ENCODE measurements at places on chromosomes 1 and 21.

- DNase-seq: no peak
Measured at GRCh38 chr1:17045634-17046333, 8.0 kb downstream of the SDHB start.

DNA sequence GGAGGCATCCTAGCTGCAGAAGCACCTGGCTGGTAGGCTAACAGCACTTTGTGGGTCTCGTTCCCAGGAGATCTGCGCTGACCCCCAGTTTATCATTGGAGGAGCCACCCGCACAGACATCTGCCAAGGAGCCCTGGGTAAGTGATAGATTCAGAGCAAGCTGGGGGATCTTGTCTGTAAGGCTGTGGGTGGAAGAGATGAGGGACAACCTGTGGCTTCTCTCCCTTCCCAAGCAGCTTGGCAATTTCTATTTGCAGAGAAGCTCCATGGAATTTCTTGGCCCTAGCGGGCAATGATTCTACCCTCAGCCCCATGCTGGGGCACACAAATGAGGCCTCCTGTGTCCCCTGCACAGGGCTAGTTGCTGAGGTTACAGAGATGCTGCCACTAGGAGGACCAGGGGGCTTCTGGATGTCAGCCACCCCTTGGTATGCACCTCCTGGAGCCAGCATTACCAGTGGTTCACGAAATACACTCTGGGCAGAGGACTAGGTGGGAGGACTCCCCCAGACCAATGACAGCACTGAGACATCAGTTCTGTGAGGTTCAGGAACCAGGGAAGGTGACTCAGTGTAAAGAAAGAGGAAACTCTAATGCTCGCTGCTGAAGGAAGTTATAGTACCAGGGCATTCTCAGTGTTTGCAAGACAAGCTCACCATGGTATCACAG, 5.5 kb downstream of the CAPN2 start:
- no peak for DNase-seq

GRCh38 chr1:239603530-239603929, 217.2 kb downstream of the CHRM3 start:
- DNase-seq: no peak

DNA sequence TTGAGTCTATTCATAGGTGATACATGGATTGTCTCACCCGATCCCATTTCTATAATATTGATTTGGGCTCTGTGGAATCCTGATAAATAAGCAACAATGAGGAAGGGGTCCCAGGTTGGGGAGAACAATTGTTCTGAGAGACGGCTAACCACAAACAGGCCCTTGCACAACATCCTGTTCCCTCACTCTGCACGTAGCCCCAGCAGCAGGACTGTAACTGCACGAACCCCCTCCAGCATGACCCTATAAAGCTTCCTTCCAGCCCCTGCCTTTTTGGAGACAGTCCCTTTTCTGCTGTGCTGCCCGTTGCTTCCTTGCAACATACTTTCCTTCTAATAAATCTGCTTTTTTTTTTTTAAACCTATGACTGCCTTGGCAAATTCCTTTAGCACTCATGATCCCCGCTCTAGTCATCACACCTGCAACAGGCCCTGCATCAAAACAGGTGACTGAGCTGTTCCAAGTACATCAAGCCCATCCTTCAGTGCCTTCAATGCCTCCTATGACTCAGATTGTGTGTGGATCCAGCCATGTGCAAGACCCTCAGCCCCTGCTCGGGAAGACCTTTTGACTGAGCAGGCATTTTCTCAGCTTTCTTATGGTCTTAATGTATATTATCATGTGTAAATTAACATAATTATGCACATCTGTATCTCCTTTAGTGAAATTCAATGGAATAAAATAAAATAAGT, 63.7 kb upstream of the B3GALNT2 start:
- no peak for DNase-seq

- no peak for DNase-seq
Measured at GRCh38 chr21:41589131-41589530, 81.2 kb upstream of the TMPRSS2 start.

GRCh38 chr1:53524428-53525375, 65.5 kb downstream of the DMRTB1 start:
- no peak for DNase-seq

DNA sequence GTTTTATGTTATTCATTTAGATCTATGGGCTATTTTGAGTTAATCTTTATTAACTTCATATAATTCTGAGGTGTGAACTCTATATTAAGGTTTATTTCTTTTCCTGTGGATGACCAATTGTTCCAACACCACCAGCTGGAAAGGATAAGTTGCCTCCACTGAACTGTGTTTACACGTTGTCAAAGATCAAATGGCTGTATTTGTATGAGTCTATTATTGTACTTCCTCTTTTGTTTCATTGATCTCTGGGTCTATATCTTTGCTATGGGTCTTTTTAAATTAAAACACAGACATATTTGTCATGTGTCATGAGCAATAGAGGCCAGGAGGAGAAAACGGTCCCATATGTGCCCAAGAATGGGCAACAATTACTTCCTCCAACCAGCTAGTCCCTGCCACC, 5.2 kb upstream of the MAB21L3 start:
- no peak for DNase-seq

- DNase-seq: no peak
Measured at GRCh38 chr1:205583461-205584130, 48.2 kb downstream of the ELK4 start.

- DNase-seq: no peak
Measured at GRCh38 chr1:44484155-44484688, 79.2 kb downstream of the RNF220 start.

DNA sequence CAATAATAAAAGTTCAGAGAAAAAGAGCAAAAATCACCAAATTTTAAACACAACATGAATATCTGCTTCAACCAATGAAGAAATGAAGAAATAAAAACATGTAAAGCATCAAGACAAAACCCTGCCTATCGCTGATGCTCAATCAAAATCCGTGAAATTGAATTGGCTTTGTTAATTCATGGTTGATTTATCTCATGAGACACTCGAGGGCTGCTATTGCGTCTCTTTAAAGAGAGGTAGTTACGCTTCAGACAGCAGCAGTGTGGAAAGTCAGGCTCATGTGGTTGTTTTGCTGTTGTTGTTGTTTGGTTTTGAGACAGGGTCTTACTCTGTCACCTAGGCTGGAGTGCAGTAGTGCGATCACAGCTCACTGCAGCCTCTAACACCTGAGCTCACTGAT, 65.5 kb upstream of the RGS7 start:
- DNase-seq: no peak

- no peak for DNase-seq
Measured at GRCh38 chr1:92299477-92300150, 755 bp downstream of the RPAP2 start.

DNA sequence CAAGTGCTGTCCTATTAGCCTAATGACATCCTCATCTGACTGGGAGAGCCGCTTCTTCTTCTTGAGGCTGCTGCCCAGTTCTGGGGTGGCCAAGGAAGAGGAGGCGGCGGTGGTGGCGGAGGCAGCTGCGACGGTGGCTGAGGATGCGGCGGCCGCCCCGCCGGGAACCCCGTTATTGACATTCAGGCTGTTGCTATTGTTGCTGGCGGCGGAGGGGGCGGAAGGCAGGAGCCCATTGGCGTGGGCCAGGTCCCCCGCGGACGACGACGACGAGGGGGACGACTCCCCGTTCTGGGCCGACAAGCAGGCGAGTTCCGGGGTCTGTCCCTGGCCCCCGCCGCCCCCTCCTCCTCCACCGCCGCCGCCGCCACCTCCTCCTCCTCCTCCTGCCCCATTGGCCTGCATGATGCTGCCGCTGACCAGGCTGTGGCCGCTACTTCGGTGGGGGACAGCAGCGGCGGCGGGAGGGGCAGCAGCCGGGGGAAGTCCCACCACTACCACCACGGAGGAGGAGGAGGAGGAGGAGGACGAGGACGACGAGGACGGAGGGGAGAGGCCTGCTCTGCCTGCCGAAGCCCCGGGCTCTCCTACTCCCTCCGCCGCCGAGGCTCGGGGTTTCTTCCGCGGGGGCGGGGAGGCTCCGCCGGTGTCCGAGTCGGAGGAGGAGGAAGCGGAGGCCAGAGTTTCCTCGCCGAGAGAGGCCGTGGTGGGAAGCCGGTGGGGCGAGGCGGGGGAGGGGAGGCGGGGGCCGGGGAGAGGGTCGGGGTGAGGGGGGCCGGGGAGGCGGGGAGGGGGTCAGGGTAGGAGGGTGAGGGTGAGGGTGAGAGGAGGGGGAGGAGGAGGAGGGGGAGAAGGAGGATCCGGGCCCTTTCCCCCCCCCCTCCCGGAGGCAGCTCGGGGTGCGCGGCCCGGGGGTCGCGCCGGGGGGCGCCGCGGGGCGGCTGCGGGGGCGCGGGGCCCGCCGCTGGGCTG, 610 bp downstream of the WDR26 start:
- DNase-seq: peak; percentile 28

GRCh38 chr1:106249365-106249764, 807.1 kb upstream of the PRMT6 start:
- no peak for DNase-seq

GRCh38 chr21:19785941-19786340, 1212.3 kb upstream of the NCAM2 start:
- DNase-seq: no peak

All from stimulated activated CD4-positive, alpha-beta T cell treated with anti-CD3 and anti-CD28 coated beads, TNF-alpha, amount 100 ng/mL, for 4 hours (primary cell).